Kidney glomerular epithelial cell (primary cell): ENCODE measurements at places on chromosomes 3 and 15.

GRCh38 chr3:47476330-47476626 is 537 bp upstream of the SCAP start:
- DNase-seq, result no peak

DNA sequence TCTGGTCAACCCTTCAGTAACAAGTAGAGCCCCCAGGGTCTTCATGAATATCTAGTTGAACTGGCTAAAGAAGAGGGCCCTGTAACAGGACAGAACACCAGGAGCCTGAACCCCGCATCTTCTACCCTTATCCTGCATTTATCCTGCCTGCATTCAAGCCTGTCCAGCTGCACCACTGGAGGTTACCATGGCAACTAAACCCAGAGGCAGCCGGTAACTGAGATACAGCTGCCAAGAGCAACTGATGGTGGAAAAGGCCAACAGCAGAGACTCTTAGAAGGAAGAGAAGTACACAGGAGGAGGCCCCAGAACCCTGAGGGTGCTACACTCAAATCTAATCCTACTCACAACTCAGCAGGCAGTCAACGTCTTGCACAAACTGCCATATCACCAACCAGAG is 3.7 kb upstream of the PRKAR2A start:
- no peak for DNase-seq

DNA sequence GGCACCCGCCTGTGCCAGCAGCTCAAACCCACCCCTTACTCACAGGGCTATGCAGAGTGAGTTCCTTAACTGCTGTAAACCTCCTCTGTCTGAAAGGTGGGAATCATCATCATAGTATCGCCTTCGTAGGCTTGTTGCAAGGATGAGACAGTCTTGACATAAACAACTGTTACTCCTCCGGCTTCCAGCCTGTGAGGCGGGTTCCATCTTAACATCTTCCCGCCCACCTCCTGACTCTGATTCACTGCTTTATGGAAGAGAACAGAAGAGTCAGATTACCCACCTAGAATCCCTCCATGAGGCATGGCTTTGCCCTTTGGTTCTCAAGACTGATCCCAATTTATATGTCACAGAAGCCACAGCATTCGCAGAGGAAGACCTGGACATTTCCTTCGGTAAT is 21.9 kb downstream of the POLR2M start:
- no peak for DNase-seq

DNA sequence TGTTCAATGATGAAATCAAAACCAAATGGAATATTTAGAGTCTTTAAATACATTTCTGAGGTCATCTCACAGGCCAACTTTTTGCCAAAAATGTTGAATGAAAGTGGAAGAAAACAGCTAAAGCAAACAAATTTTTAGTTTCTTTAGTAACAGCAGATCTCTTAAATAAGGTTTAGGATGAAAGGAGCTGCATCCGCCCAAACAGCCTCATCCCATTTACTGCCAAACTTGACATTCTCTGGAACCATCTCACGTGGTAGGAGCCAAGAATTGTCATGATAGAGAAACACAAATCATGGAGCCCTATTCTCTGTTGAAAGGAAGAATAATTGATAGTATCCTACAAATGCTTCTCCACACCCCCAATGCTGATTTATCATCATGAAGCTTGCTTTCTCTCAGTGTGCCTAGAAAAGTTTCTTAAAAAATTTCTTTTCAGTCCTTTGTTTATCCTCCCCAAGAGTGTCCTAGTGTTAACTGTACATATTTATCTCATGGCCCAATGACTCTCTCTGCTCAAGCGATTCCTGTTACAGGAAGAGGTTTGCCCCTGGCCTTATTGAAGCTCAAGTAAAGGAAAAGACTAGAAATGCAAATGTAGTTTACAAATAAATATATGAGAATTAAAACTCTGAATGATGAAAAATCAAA is 23.4 kb downstream of the SLC9A9 start:
- no peak for DNase-seq

- DNase-seq, result no peak
Measured at GRCh38 chr3:142118911-142119310, 30.4 kb downstream of the TFDP2 start.

GRCh38 chr15:71780115-71780976 is 30.0 kb upstream of the NR2E3 start:
- DNase-seq, result peak; percentile 69

- no peak for DNase-seq
Measured at GRCh38 chr3:192570315-192570714, 157.0 kb downstream of the FGF12 start.

DNA sequence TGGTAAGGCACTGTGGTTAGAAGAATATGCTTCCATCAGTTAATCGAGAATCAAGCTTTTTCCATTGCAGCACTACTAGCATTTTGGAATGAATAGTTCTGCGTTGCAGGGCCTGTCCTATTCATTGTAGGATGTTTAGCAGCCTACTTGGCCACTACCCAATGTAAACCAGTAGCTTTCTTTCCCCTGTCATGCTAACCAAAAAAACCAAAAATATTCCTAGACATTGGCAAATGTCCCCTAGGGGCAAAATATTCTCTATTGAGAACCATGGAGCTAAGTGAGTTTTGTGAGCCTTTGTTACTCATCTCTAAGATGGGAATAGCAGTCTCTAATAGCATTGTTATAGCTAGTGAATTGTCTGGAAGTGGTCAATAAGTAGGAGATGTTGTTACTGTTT is 187.2 kb downstream of the CADPS start:
- DNase-seq, result no peak

GRCh38 chr3:189361103-189361835 is 189.5 kb downstream of the TPRG1 start:
- DNase-seq, result no peak

GRCh38 chr15:60853109-60853508 is 374.2 kb upstream of the ICE2 start:
- DNase-seq, result no peak

GRCh38 chr15:100508641-100509300 is 20.0 kb downstream of the CERS3 start:
- DNase-seq, result no peak

GRCh38 chr15:49023354-49023753 is 22.9 kb downstream of the SECISBP2L start:
- DNase-seq, result no peak

DNA sequence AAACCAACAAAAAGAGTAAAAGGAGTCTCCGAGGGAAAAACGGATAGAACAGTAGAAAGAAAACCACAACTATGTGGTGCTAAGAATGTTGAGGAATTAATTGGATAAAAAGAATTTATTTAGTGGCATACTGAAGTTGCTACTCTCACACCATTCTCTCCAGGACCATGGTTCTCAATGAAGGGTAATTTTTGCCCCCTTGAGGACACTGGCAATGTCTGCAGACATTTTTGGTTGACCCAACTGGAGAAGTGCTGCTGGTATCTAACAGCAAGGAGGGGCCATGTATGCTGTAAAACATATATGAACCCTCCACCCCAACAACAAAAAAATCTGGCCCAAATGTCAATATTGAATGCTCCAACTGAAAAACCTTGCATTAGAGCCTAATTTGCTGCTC is 85.9 kb upstream of the CSPG5 start:
- no peak for DNase-seq

DNA sequence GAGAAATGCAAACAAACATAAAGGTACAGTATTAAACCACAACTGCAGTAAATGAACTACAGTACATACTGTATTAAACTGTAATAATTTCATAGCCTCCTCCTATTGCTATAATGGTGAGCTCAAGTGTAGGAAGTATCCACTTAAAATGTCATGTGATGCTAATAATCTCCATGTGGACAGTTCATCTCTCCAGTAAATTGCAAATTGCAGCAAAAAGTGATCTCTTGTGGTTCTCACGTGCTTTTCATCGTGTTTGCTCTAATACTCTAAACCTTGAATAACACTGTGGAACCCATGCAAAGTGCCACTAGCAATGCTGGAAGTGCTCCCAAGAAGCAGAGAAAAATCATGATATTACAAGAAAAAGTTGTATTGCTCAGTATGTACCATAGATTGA is 9.2 kb upstream of the FNDC3B start:
- DNase-seq, result no peak

DNA sequence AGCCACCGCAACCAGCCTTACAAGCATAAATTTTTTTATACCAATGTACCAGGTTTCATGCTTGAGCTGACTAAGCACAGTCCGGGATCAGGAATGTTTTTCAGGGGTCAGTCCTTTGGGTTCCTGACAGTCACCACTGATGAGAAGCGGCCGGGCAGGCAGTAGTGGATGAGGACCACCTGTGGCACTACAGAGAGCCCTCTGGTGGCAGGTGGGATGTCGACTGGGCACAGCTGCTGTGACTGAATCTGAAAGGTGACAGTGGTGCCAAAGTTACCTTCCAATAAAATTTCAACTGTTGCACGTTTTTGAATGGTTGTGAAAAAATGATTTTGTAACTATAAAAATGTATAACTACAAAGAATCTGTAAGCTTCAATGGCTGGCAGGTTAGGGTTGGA is 34.0 kb downstream of the TPRA1 start:
- no peak for DNase-seq

DNA sequence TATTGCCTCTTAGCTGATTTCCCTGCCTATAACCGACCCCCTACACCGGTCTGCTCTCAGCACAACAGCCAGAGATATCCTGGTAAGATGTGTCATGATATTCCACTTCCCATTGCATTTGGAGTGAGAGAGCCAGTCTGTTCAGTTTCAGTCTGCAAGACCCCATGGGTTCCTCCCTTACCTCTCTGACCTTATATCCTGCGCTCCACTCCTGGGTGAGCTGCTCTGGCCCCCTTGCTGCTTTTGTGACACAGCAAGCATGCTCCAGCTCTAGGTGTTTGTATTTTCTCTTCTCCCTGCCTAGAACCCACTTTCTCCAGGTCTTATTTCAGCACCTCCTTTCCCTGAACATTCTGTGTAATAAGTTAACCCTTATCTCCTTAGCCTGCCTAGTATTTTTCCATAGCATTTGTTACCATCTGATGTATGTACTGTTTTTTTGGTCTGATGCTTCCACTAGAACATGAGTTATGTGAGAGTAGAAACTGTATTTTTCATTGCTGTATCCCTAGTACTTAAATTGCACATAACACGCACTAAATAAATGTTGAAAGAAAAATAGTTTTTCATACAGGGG is 44.2 kb downstream of the CMTM8 start:
- no peak for DNase-seq

DNA sequence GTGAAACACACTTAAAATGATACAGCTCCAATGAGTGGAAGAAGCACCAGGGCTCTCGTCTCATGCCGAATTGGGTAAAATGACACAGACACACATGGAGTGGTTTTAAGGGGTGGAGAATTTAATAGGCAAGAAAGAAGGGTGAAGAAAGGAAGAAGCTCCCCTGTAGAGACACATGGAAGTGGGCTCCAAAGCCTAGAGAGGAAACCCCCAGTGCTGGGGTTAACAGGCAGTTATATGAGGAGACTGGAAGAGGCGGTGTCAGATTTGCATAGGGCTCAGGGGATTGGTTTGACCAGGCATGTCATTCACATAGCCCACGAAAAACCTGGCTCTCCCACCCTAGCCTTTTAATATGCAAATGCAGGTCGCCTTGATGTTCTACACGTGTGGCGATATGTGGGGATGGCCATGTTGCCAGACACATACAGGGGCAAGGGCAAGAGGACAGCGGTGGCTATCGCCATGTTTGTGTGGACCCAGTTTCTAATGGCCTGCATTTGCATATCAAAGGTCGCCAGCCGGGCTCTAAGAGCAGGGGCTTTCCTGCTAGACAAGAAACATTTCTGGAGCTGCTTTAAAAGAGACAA is 1.9 kb upstream of the DPH6 start:
- DNase-seq, result no peak

DNA sequence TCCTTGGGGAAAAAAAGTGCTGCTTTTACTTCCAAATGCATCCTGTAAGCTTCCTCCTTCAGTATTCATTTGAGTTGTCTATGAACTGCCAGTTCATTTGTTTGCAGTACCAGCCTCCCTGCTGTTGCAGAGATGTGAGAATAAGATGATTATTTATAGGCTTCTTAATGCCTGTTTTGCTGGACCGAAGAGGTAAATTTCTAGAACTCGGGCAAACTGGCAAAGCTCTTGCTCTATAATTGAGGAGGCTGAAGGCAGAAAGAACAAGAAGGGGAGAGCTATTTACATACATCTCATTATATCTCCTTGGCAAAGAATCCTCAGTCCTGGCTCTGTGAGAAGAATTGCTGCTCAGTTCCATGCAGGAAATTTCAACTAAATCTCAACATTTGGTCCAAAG is 790.4 kb downstream of the GRM7 start:
- no peak for DNase-seq

DNA sequence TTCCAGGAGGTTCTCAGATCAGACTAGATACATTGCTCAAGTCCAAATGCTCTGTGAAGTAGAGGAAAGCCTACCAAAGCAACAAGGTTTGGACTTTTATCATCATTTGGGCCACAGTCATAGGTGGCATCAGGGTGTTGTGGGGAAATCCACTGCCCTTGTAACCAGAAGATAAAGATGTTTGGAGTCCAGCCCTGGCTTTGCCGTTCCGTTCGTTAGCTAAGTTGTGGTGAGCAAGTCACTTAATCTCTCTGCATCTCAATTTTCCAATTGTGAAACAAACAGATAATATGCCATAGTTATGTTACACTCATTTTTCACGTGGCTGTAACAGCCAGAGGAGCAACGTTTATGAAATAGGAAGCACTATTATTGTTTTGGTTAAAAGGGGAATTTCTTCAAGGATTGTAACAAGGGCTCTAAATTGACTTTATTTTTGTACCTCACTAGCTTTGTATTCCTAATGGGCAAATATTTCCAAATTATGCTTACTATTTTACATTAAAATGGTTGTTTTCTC is 125.6 kb downstream of the CD47 start:
- no peak for DNase-seq

GRCh38 chr3:77935418-77935817 is 895.5 kb downstream of the ROBO2 start:
- no peak for DNase-seq

DNA sequence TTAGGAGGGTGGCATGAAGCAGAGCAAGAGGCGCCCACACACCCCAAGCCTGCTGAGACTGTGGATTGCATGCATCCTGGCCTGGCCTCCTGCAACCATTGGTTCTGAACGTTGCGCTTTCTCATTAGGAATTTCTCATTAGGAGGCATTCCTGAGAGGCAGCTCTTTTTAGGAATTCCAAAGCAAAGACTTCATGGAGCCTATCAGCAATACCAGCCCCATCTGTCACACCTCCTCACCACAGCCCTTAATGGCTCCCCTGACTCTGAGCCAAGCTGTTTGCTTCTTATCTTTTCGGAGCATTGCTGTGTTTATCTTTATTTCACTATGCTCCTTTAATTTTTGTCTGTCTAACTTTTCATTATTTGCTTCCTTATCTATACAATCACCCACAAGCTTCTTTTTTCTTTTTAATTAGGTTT is 226.9 kb downstream of the CACNA2D3 start:
- DNase-seq, result no peak

- no peak for DNase-seq
Measured at GRCh38 chr3:100150473-100150872, 36.2 kb upstream of the FILIP1L start.

DNA sequence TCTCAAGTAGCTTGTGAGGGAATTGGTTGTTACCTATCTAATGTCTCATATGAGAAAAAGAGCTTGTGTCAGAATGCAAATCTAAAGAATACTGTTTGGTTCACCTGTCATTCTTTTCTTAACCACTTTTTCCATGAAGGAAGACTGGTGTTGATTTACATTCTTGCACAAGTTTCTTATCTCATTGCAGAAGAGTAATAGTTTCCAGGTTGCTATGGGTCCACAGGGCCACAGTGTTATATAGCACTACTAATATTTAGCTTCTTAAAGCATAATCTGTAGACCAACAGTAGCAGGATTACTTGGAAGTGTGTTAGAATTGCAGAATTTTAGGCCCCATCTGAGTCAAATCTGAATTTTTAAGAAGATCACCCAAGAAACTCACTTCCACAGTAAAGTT is 697.5 kb downstream of the GBE1 start:
- DNase-seq, result no peak

GRCh38 chr15:72509484-72509883 is 35.4 kb downstream of the ARIH1 start:
- no peak for DNase-seq
